Osteocyte (in vitro differentiated cells): ENCODE measurements at places on chromosomes 11 and 22. TPM values are rescaled to one million over a fixed set of nuclear protein-coding genes. Genes with fewer than 3 reads are reported as not detected.
A peak's percentile ranks its signal among the peaks of the same experiment; 100 is the strongest.

The ACR gene
- not detected in 2 replicates for total RNA-seq

The PIWIL4 gene
- 0.84 and 1.2 TPM in 2 replicates for total RNA-seq

The OTOG gene
- not detected in 2 replicates for total RNA-seq

The GGT5 gene
- 136 and 150 TPM in 2 replicates for total RNA-seq

The CDCA5 gene
- total RNA-seq, result 6.0 and 7.1 TPM in 2 replicates

The GRIK4 gene
- 0.11 TPM in 1 of 2 replicates, not detected in the other for total RNA-seq

The LRRC75B gene
- total RNA-seq, result 10.3 and 11.0 TPM in 2 replicates

The CRYBB1 gene
- not detected in 2 replicates for total RNA-seq

The OR4A16 gene
- total RNA-seq, result not detected in 2 replicates

The NAT10 gene
- 36.1 and 38.6 TPM in 2 replicates for total RNA-seq

GRCh38 chr11:134139873-134140331 lies 71.0 kb downstream of the JAM3 start:
- peaks cover 29% of the 10 kb centered on the region for H3K36me3 ChIP-seq
- DNase-seq, result no peak
- no peak overlapping the region for H3K4me3 ChIP-seq
- H3K27ac ChIP-seq, result peak overlapping the region; percentile 70
- H3K4me1 ChIP-seq, result peaks cover 25% of the 10 kb centered on the region

- no peaks in the 10 kb centered on the region for H3K4me1 ChIP-seq
- H3K4me3 ChIP-seq, result no peak overlapping the region
- no peaks in the 10 kb centered on the region for H3K36me3 ChIP-seq
- H3K27ac ChIP-seq, result no peak overlapping the region
- no peak for DNase-seq
These were observed 38.6 kb downstream of the GGTLC2 start for GRCh38 chr22:22682807-22683667.

GRCh38 chr22:39276440-39277141 lies 31.8 kb upstream of the PDGFB start:
- no peaks in the 10 kb centered on the region for H3K4me1 ChIP-seq
- H3K27ac ChIP-seq, result peak overlapping the region; percentile 27
- no peak for DNase-seq
- no peaks in the 10 kb centered on the region for H3K27me3 ChIP-seq
- H3K36me3 ChIP-seq, result no peaks in the 10 kb centered on the region

- peaks cover 12% of the 10 kb centered on the region for H3K4me1 ChIP-seq
- H3K27me3 ChIP-seq, result peaks cover 59% of the 10 kb centered on the region
- no peak for DNase-seq
- H3K4me3 ChIP-seq, result no peak overlapping the region
These were observed 33.7 kb upstream of the MPPED1 start for GRCh38 chr22:43377896-43378704.

- no peak overlapping the region for H3K4me3 ChIP-seq
- no peak overlapping the region for H3K27ac ChIP-seq
- DNase-seq, result no peak
- peaks cover 4% of the 10 kb centered on the region for H3K4me1 ChIP-seq
- no peaks in the 10 kb centered on the region for H3K27me3 ChIP-seq
These were observed 670.2 kb downstream of the OPCML start for GRCh38 chr11:132862137-132862536.

DNA sequence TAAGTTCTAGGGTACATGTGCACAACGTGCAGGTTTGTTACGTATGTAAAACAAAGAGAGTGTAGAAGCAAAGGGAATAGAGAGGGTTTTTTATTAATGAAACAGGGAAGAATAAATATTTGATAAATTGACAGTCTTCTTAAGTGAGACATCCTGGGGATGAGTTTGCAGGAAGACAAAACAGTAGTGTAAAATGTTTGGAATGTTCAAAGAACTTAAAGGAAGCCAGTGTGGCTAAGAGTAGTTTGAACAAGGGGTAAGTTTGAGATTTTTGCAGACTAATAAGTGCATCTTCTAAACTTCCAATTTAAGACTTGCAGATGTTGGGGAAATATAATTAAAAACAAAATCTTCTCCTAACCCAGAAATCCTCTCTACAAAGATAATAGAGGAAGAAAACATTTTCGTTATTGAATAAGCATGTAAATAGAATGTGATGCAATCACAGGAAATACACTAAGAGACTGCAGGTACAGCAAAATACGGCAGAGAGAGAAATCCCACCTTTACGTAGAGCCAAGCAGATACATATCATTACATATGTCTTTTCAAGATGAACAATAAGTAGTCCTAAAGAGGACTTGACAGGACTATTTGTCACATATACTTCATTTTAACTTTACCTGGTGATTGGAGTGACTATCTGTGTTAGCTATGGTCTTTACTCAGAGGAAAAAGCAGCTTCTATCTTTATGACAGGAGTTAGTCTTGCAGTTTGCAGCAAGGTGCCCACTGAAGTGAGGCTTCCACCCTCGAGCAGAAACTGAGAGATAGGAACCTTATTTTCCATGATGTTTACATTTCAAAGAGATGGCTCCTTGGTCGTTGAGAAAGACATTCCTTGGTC lies 402.1 kb downstream of the CNTN5 start:
- H3K4me1 ChIP-seq, result no peaks in the 10 kb centered on the region
- no peak overlapping the region for H3K27ac ChIP-seq
- DNase-seq, result no peak
- H3K27me3 ChIP-seq, result peaks cover 30% of the 10 kb centered on the region

GRCh38 chr11:13883042-13883441 lies 79.5 kb upstream of the SPON1 start:
- no peak for DNase-seq
- no peaks in the 10 kb centered on the region for H3K36me3 ChIP-seq
- no peak overlapping the region for H3K4me3 ChIP-seq

- no peak overlapping the region for H3K27ac ChIP-seq
- no peaks in the 10 kb centered on the region for H3K4me1 ChIP-seq
- H3K4me3 ChIP-seq, result no peak overlapping the region
- H3K27me3 ChIP-seq, result no peaks in the 10 kb centered on the region
- no peak for DNase-seq
These were observed 1.3 kb upstream of the ISX start for GRCh38 chr22:35064664-35065063.

- H3K27me3 ChIP-seq, result no peaks in the 10 kb centered on the region
- no peak overlapping the region for H3K4me3 ChIP-seq
- no peak overlapping the region for H3K27ac ChIP-seq
- DNase-seq, result no peak
- H3K36me3 ChIP-seq, result no peaks in the 10 kb centered on the region
These were observed 21.9 kb downstream of the IGSF9B start for GRCh38 chr11:133934599-133935550.

GRCh38 chr11:41660585-41660984 lies 201.1 kb upstream of the LRRC4C start:
- H3K36me3 ChIP-seq, result no peaks in the 10 kb centered on the region
- no peak overlapping the region for H3K4me3 ChIP-seq
- no peak for DNase-seq
- no peak overlapping the region for H3K27ac ChIP-seq
- no peaks in the 10 kb centered on the region for H3K27me3 ChIP-seq
- no peaks in the 10 kb centered on the region for H3K4me1 ChIP-seq

GRCh38 chr11:79829891-79830290 lies 389.1 kb upstream of the TENM4 start:
- H3K27ac ChIP-seq, result no peak overlapping the region
- no peak for DNase-seq
- H3K4me3 ChIP-seq, result no peak overlapping the region
- H3K4me1 ChIP-seq, result no peaks in the 10 kb centered on the region
- H3K27me3 ChIP-seq, result no peaks in the 10 kb centered on the region

DNA sequence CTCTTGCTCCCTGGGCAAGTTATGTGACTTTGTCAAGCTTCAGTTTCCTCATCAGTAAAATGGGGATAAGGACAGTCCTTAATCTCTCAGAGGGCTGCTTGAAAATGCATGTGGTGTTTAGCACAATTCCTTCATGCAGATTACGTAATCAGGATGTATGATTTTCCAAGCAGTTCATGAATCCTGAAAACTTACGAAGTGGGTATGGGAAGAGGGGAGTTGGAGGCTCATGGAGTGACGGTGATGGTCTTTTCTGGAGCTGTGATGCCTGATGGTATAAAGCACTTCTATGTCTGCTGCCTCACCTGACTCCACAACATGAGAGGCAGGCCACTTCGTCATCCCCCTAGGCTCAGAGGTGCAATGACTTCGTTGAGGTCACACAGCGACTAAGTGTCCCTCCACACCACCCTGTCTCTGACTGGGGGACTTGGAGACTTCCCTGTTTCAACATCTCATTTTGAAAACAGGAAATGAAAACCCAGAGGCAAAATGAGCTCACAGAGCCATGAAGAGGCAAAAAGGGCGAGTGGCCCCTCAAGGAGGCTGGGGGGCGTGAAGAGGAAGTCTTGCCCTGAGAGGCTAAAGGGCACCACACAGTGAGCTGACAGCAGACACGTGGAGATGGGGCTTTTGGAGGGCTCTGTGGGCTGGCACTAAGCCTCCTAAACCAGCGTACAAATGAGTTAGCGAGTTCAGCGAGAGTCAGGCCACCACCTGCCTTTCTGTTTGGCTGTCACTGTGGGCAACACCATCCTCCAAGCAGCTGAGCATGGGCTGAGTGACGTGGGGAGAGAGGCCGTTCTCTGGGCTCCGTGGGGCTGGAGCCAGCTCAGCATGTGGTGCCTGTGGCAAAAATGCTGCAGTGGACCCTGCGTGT lies 10.1 kb downstream of the MCM5 start:
- H3K27ac ChIP-seq, result no peak overlapping the region
- no peaks in the 10 kb centered on the region for H3K4me1 ChIP-seq
- no peaks in the 10 kb centered on the region for H3K27me3 ChIP-seq
- DNase-seq, result no peak

DNA sequence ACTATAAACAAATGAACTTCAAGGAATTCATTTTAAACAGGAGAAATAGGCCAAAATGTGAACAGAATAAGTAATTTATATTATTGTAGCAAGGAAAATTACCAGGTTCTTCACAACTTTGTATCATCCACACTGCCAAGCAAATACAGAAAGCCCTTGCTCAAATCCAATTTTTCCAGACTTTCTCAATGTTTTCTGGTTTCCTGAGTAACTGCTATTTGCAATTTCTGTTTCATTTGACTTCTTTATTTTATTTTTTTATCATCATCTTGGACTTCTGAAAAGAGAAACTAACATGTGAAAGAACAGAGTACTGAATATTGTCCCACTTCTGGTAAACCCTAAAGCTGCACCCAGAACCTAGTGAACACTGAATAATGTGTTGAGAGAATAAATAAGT lies 61.0 kb downstream of the SLC1A2 start:
- DNase-seq, result no peak
- peaks cover 41% of the 10 kb centered on the region for H3K4me1 ChIP-seq
- no peak overlapping the region for H3K4me3 ChIP-seq
- no peaks in the 10 kb centered on the region for H3K36me3 ChIP-seq
- no peak overlapping the region for H3K27ac ChIP-seq

- peak; percentile 36 for DNase-seq
- no peak overlapping the region for H3K27ac ChIP-seq
- no peaks in the 10 kb centered on the region for H3K27me3 ChIP-seq
- H3K4me1 ChIP-seq, result peaks cover 30% of the 10 kb centered on the region
These were observed 114.6 kb upstream of the GRK3 start for GRCh38 chr22:25449781-25450317.

DNA sequence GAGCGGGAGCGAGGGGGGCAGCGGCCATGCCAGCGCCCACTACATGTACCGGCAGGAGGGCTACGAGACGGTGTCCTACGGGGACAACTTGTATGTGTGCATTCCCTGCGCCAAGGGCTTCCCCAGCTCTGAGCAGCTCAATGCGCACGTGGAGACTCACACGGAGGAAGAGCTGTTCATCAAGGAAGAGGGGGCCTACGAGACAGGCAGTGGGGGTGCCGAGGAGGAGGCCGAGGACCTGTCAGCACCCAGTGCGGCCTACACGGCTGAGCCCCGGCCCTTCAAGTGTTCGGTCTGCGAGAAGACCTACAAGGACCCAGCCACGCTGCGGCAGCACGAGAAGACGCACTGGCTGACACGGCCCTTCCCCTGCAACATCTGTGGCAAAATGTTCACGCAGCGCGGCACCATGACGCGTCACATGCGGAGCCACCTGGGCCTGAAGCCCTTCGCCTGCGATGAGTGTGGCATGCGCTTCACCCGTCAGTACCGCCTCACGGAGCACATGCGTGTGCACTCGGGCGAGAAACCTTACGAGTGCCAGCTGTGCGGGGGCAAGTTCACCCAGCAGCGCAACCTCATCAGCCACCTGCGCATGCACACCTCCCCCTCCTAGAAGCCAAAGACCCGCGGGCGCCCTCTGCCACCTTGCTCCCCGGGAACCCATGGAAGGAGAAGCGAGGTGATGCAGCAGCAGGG lies 20.9 kb upstream of the TMEM191C start:
- H3K36me3 ChIP-seq, result peaks cover 8% of the 10 kb centered on the region
- DNase-seq, result peak; percentile 83
- H3K4me1 ChIP-seq, result peaks cover 4% of the 10 kb centered on the region
- H3K27me3 ChIP-seq, result no peaks in the 10 kb centered on the region
- no peak overlapping the region for H3K27ac ChIP-seq
- H3K4me3 ChIP-seq, result no peak overlapping the region

GRCh38 chr11:62545437-62546243 lies 966 bp downstream of the AHNAK start:
- peak overlapping the region; percentile 95 for H3K27ac ChIP-seq
- H3K4me3 ChIP-seq, result peak overlapping the region; percentile 97
- peaks cover 63% of the 10 kb centered on the region for H3K4me1 ChIP-seq
- peak; percentile 97 for DNase-seq

DNA sequence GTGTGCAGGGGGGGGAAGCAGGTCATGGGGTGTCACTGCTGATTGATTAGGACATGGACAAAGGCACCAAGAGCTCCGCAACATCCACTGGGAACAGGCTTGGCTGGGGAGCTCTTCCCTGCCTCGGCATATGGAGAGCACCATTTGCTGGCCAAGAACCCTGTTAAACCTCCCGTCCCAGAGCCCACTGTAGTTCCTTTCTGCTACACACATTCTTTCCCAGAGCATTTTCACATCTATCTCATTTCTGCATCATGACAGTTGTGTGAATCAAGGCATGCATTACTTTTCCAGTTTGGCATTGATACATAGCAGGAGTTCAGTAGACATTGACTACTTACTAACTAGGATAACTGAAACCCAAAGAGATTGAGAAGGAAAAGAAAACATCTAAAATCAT lies 333.4 kb upstream of the B3GAT1 start:
- no peak overlapping the region for H3K27ac ChIP-seq
- H3K27me3 ChIP-seq, result no peaks in the 10 kb centered on the region
- DNase-seq, result peak; percentile 27
- H3K36me3 ChIP-seq, result no peaks in the 10 kb centered on the region

- H3K36me3 ChIP-seq, result no peaks in the 10 kb centered on the region
- peak; percentile 86 for DNase-seq
- peak overlapping the region; percentile 63 for H3K27ac ChIP-seq
These were observed 99.4 kb upstream of the BLID start for GRCh38 chr11:122215244-122215992.

- H3K36me3 ChIP-seq, result peaks cover 16% of the 10 kb centered on the region
- DNase-seq, result no peak
- no peak overlapping the region for H3K4me3 ChIP-seq
These were observed 23.6 kb downstream of the NPAT start for GRCh38 chr11:108198833-108199232.
